ENCODE measurements at places on chromosomes 6 and 20. TPM values are rescaled to one million over a fixed set of nuclear protein-coding genes. Genes with fewer than 3 reads are reported as not detected.

- peak; percentile 73 for DNase-seq
Measured at GRCh38 chr20:17796091-17796563, 96.4 kb downstream of the BANF2 start.

SPDEF gene
- total RNA-seq = 2.6 TPM

GRCh38 chr6:69069881-69070280 lies 434.8 kb downstream of the ADGRB3 start:
- DNase-seq = no peak

MCM3 gene
- 20.4 TPM for total RNA-seq

DNA sequence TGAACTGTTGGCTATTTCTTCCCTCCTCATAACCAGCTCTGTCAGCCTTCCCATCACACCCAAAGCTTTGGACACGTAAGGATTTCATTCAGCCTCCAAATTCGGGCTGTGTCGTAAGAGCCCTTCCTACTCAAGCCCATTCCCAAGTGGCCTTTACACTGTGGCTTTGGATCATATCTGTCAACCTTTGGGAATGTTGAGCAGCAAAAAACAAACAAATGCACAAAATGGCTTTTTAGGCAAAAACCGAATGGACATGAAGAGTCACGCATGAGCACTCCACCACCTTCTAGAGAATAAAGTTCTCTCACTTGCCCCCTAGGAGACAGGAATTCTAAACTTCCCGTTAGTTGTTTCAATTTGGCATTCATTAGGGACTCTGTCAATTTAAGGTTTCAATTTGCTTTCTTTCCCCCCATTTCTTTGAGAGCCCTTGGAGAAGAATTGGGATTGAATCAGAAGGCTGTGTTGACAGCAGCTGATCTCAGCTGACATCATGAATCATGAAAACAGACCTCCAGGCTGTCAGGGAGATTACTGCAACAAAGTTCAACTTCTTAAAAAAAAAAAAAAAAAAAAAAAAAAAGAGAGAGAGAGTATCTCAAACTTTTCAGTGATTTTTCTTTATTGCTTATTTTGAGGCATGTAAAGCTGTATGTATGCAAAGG lies 110.3 kb downstream of the BCAS1 start:
- no peak for DNase-seq

- no peak for DNase-seq
Measured at GRCh38 chr6:46453741-46454316, 37.4 kb downstream of the RCAN2 start.

Measured in upper lobe of left lung (tissue), 6 donors.